D721Med (cell line): ENCODE measurements at places on chromosomes 13 and 19.

GRCh38 chr13:40562975-40563349 is 103.5 kb downstream of the FOXO1 start:
- no peak for DNase-seq

- no peak for DNase-seq
Measured at GRCh38 chr13:54367639-54368271, 1339.1 kb downstream of the OLFM4 start.

GRCh38 chr19:13053761-13054625 is 48.7 kb downstream of the LYL1 start:
- DNase-seq, result no peak

DNA sequence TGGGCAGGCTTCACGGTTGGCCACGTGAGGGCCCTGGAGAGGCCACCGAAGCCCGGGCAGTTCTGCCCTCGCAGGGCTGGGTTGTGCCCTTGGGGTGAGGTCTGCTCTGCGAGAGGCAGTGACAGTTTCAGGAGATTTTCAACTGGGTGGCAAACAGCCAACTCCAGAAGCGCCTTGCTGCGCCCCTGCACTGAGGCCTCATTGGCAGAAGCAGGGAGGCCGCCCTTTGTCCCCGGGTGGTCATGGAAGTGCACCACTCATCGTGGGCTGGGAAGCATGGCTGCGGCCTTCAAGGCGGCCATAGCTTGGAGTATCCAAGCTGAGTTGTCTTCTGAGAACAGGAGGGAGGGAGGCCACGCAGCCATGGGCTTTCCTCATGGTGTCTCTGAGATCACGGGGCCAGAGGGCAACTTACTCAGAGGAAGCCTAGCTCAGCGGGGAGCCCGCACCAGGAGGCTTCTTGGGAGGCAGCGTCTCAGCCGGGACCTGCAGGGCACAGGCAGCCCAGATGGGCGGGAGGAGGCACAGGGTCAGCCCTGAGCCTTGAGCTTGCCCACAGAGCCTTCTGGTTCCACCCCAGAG is 14.8 kb downstream of the PLEKHJ1 start:
- DNase-seq, result no peak

DNA sequence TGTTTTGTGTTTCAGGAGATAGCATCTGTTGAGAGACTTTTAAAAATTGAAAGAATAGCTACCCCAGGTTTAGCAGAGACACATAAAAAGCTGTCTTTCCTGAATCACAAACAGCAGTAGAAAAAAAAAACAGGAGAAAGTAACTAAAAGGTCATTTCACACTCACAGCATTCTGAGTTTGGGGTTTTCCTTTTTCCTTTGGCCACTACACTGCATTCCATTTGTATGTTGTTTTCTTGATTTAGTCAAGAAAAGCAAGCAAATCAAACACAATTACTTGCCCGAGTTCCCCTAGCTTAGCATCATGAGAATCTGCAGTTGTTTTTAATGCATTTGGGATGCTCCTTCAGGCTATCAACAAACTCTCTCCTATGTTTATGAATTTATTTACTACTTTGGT is 161.0 kb downstream of the KCTD12 start:
- DNase-seq, result no peak

- DNase-seq, result no peak
Measured at GRCh38 chr13:109144693-109145437, 515.5 kb downstream of the MYO16 start.

DNA sequence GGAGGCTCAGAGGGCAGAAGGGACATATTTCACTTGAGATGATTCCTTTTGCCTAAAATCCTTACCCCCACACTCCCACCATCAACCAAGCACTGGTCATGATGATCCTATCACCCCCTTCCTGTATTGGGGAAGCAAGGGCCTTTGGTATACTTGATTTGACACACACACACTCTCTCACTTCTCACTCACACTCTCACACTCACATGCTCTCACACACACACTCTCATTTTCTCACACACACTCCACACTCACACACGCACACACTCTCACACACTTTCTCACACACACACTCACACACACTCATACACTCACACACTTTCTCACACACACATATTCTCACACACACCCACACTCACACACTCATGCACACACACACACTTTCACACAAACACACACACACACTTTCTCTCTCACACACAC is 8.6 kb downstream of the RGCC start:
- no peak for DNase-seq

DNA sequence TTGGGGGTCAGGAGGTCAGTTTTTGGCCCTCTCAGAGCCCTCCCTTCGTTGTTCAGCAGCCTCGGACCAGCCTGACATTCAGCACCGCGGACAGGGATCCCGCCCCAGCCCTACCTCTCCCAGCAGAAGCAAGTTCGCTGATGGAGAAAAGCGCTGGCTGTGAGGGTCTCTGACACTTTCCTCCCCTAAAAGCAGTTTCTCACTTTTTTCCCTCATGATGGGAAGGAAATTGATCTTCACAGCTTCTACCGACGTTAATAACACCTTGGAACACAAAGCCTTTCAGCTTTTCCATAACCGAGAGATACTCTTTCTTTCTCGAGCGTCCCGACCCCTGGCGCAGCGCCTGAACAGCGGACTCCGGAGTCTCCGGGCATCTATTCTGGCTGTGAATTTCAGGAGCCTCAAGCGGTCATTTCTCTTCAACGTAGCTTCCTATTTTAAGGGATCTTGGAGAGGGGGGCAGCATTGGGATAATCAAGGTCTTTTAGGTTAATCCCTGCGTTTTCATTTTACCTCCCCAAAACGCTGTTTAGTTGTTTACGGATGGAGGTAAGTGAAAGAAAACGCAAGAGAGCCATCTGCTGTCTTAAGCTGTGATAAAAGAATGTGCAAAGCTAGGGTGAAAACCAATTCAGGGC is 467.2 kb downstream of the ITGBL1 start:
- no peak for DNase-seq
